ENCODE measurements at places on chromosomes 5 and 9.
A peak's percentile ranks its signal among the peaks of the same experiment; 100 is the strongest.

GRCh38 chr5:153276151-153276550 is 214.3 kb upstream of the GRIA1 start:
- DNase-seq = peak; percentile 74

DNA sequence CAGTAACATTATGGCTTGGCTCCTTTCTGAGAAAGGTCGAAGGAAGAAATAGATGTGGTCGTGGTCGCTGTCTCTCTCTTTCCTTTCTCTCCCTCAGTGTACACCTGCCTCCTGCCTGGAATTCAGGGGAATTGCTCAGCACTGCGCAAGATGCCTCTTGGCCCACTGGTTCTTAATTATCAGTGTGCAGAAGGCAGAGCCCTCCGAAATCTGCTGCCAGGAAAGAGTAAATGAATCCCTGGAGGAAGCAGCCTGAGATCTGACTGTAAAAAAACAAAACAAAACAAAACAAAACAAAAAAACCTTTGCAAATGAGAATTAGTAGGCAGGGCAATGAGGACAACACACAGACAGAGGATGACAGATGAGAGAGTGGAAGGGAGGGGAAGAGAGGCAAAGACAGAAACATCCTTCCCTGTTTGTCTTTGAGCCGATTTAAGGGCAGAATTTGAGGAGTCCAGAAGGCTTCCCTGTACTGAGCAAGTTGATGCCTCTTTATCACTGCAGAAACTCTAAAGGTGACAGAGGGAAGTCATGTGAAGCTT is 113.8 kb upstream of the PUM3 start:
- no peak for DNase-seq

DNA sequence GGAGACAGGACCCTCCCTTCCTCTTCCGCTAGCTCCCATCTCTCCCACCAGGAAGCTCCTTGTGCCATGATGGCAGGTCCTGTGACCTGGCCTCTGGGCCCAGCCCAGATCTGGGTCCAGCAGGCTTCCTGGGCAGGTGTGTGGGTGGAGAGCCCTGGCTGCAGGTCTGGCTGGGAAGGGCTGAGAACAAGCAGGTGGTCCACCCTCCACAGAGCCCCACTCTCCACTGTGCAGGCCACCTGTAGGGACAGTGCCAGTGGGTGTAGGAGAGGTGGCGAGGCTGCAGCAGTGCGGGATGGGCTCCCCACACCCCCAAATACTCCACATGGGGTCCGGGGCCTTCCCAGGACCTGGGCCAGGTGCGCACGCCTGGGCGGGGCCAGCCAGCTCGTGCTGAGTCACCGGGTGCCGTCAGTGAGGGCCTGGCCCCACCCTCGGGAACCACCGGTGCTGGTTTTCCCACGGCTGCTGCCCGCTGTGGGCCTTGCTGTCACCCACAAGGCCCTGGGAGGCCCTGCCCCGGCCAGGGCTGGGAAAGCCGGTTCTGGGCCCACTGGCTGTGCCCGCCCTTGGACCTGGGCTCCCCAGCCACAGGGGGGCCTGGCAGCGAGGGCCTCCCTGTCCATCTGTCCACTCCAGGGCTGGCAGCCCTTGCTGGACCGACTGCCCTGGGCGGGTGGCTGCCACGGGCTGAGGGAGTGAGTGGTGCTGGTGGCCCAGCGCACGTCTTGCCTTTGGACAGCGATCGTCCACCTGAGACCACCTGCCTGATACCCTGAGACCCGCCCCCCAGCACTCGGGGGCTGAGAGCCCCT is 9.3 kb upstream of the NRARP start:
- DNase-seq = no peak

DNA sequence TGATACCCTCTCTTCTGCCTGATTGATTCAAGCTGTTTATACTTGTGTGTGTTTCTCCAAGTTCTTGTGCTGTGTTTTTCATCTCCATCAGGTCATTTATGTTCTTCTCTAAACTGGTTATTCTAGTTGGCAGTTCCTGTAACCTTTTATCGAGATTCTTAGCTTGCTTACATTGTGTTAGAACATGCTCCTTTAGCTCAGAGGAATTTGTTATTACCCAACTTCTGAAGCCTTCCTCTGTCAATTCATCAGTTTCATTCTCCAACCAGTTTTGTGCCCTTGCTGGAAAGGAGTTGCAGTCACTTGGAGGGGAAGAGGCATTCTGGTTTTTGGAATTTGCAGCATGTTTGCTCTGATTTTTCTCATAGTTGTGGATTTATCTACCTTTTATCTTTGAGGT is 126.2 kb upstream of the FTMT start:
- DNase-seq = no peak

DNA sequence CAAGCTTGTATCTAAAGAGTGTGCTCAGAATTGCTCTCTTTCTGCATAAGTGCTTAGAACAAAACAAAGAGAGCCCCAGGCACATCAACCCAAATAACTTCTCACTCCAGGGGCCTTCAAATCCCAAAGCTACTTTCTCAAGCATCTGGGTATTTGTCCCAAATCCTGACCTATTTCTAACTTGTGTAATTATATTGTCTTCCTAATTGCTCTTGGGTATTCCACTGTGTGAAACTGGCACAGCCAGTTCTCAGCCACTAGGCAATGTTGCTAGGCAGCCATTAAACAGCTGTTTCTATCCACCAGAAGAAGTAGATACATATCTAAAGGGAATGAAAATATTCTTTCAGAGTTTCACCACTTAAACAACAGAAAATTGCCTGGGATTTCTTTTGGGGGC is 198.8 kb downstream of the PRELID2 start:
- DNase-seq = no peak

DNA sequence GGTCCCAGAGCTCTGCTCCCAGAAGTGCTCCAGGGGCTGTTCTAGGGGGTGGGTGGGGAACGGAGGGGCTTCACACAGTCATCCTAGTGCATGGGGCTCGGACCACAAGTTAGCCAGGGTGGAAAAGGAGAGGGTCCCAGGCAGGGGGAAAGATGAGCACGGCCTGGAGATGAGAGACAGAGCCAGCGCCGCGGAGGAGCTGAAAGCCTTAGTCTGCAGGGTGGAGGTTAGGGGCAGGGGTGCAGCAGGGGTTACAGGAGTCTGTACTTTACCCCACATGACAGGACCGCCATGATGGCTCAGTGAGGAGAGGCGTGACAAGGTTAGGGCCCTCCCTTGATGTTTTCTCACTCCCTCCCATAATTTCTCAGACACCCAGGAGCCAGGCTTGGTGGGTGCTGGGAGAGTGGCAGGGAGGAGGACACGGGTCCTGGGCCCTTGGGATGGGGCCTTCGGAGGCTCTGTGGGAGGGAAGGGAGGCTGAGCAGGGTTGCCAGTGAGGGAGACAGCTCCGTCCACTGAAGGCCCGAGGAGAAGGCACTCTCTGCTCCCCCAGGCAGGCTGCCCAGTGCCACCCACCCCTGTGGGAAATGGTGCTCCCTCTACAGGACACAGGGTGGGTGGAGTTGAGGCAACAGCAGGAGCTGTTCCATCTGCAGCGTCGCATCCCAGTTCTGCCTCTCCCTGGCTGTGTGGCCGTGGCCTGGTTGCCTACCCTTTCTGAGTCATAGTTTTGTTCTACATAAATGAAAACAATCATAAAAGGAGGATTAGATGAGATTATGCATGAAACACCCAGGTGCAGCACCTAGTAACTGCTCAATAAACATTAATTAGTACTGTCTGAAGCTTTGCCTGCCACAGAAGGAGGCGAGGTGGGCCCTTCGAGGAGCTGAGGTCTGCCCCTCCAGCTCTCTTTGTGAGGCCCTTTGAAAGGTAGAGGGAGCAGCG is 66.2 kb downstream of the NDST1 start:
- DNase-seq = no peak

- DNase-seq = no peak
Measured at GRCh38 chr9:70315389-70315788, 56.6 kb downstream of the SMC5 start.

DNA sequence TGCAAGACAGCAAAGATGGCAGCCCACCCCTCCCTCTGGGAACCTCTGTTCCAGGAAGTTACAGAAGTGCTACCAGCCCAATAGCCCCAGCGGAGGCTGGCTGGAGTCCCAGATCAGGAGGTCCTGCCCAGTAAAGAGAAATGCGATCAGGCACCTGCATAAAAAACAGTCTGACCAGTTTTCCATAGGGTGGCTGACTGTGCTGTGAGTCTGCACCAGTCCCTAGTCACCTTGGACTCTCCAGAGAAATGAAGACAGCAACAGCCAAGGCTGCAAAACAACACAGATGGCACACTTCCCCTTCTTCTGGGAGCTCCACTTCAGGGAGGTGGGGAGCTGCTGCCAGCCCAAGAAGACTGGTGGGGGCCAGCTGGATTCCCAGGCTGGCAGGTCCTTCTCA is 265.5 kb upstream of the PCSK5 start:
- DNase-seq = no peak

GRCh38 chr9:113919382-113919781 is 43.3 kb downstream of the ZNF618 start:
- no peak for DNase-seq

- DNase-seq = no peak
Measured at GRCh38 chr5:116528519-116529234, 45.9 kb downstream of the SEMA6A start.

GRCh38 chr5:40399349-40399748 is 280.4 kb upstream of the PTGER4 start:
- no peak for DNase-seq

- DNase-seq = no peak
Measured at GRCh38 chr9:37914154-37914551, 10.2 kb upstream of the SLC25A51 start.

GRCh38 chr9:36218411-36218901 is 27.7 kb downstream of the CLTA start:
- DNase-seq = no peak

- DNase-seq = no peak
Measured at GRCh38 chr9:36146651-36147050, 10.1 kb downstream of the GLIPR2 start.

DNA sequence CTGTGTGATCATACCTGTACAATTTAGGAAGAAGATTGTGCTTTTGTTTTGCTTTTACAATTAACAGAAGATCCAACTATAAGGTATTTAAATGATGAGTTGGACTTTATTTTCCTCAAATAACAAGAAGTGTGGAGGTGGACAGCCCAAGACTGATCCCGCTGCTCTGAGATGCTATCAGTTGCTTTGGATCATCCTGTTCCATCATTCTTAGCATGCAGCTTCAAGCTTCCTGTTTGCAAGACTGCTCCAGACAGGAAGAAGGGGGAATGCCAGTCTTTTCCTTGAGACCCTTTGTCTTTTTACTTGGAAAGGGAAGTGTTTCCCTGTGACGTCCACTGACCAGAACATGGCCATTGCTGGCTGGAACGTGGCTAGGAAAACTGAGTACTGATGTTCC is 250.8 kb downstream of the ZSWIM6 start:
- no peak for DNase-seq

DNA sequence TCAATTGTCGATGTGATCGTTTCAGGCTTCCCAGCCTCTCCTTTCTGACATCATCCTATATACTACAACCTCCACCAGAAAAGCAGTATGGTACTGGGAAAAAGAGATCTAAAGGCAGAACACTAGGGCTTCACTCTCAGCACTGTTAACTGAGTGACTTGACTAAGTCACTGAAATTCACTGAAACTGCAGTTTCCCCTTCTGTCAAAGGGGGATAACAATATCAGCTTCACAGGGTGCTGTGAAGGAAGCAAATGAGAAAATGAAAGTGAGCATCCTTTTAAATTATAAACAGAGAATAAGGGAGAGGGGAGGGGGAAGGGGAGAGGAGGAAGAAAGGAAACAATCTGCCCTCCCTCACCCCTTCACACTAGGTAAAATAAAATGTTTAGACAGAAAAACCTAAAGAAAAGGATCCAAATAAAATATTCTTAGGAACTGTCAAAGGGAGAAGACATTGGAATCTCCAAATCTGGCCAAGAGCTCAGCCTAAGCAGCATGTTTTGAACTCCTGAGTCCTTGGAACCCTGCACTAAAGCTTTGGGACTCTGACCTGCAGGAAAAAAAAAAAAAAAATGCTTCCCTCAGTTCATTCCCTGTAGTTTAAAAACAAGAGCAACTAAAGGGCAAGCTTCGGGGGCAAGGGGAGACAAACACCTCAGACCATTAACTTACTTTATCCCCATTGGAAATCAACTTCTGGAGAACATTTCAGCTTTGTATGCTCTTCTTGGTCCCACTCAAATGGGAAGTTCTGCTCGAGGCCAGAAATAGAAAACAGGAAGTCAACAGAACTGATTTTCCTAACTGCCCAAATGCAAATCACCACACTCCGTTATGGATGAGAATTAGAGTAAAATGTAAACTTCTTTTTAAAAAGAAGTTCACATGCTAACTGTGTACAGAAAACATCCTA is 178.3 kb downstream of the DEPDC1B start:
- no peak for DNase-seq

DNA sequence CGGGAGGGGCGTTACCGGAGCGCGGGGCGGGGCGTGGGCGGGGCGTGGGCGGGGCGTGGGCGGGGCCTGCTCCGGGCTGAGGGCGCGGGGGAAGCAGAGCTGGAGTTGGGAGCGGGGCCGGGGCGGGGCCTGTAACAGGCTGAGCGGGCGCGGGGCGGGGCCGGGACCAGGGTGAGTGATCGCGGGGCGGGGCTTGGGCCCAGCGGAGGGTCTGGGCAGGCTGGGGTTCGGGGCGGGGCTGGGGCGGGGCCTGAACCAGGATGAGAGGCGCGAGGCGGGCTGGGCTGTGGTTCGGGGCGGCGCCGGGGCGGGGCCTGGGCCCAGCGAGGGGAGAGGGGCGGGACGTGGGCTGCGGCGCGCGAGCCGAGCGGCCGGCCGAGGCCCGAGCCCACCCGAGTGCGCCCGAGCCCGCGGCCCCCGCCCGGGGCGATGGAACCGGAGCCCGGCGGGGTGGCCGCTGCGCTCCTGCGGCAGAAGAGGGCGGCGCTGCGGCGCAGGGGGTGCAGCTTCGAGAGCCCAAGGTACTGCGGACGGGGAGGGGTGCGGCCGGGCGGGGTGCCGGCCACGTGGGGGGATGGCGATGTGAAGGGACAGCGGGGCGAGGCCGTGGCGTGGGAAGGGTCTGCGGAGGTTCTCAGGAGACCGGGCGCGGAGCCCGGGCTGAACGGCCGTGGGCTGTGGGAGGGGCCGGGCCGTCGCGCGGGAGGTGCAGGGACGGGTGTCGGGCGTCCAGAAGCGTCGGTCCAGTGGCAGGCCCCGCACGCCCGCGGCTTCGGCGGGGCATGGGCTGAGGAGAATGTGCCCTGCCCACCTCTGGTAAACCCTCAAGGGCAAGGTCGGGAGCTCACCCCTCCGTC is 39.5 kb upstream of the GARNL3 start:
- peak; percentile 93 for DNase-seq

GRCh38 chr5:179292202-179292601 is 53.1 kb downstream of the ADAMTS2 start:
- DNase-seq = no peak

- DNase-seq = no peak
Measured at GRCh38 chr9:17025281-17025680, 109.6 kb upstream of the CNTLN start.

- no peak for DNase-seq
Measured at GRCh38 chr9:81892440-81892839, 35.8 kb upstream of the SPATA31D4 start.

DNA sequence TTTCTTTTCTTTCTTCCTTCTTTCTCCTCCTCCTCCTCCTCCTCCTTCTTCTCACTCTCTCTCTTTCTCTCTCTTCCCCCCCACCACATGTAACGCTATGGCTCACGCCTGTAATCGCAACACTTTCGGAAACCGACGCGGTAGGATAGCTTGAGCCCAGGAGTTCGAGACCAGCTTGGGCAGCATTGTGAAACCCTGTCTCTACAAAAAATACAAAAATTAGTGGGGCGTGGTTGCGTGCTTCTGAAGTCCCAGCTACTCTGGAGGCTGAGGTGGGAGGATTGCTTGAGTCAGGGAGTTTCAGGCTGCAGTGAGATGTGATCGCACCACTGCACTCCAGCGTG is 736 bp upstream of the GLDC start:
- no peak for DNase-seq

Measured in neuronal stem cell (in vitro differentiated cells).